ENCODE measurements at places on chromosomes 5 and 9.

GRCh38 chr5:140015706-140016105, 27.4 kb downstream of the NRG2 start:
- no peak for DNase-seq

DNA sequence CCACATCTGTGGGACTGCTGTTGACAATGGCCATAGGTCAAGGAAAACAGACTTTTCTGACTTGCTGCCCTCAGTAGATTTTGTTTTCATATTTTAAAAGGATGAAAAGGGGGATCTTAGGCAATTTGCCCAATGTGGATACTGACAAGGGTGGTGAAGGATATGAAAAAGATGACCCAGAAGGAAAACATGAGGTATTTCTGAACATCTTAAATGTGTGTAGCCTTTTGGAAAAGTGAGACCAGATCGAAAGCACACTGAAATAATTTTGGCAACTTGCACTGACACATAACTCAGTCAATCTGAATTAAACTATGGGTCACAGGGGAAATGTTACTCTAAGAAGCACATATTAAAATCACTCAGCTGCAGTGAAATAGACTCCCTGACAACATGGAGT, 1793.0 kb upstream of the ACO1 start:
- no peak for DNase-seq

- DNase-seq: no peak
Observed at GRCh38 chr9:18710065-18710464, 236.1 kb downstream of the ADAMTSL1 start.

DNA sequence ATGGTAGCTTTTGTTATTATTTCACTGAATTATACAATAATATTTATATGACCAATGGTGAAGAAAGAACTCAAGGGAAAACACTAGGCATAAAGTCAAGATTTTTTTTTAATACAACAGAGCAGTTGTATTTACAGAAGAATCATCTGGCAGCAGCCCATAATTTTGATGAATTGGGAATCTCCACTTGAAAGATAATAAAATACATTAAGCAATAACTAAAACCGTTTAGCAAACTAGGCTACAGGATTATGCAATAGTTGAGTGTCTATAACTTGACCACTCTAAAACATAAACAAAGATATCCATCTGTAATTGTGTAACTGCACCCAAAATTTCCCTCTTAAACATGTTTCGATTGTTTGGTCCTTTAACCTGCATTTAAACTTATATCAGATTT, 80.8 kb downstream of the SNCAIP start:
- DNase-seq: no peak

- no peak for DNase-seq
Observed at GRCh38 chr9:2285416-2286332, 270.5 kb downstream of the SMARCA2 start.

DNA sequence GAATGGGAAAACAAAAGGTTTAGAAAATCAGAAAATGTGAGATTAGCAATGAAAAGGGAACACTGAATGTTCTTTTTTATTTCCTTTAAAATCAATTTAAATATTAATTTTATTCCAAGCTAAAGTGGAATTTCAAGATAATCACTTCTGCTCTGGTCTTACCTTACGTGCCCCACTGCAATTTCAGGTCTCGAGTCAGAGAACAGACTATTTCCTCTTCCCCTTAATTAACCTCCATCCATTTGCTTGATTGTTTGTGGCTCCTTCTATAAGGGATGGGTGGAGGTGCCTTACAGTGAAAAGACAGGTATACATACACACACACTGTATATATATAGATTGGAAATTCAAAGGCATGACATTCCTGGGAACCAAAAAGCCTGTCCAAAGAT, 137.1 kb downstream of the SUSD1 start:
- DNase-seq: no peak

GRCh38 chr5:140005145-140005591, 37.9 kb downstream of the NRG2 start:
- DNase-seq: no peak

- no peak for DNase-seq
Observed at GRCh38 chr9:125536167-125536772, 170.7 kb downstream of the MAPKAP1 start.

DNA sequence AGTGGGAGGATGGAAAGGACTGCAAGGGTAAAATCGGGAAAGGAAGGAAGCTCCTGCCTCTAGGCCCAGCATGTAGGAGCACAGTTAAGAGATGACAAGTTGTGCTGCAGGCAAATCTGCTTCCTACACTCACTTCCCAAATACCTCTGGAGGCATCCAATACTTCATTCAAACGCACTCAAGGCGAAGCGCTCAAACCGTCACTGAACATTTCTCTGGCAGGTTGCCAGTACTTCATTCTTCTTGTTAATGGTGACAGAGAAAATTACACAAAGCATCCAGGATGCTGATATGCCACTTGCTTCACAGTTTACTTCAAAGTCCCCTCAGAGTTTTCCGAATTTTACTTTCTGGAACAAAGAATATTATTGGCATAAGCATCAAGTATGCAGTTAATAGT, 59.8 kb downstream of the NREP start:
- DNase-seq: no peak

- no peak for DNase-seq
Observed at GRCh38 chr5:83568186-83568585, 96.6 kb downstream of the VCAN start.

GRCh38 chr9:75087289-75087823, 599 bp downstream of the NMRK1 start:
- DNase-seq: no peak

GRCh38 chr5:71809446-71809845, 90.4 kb downstream of the CARTPT start:
- DNase-seq: no peak

DNA sequence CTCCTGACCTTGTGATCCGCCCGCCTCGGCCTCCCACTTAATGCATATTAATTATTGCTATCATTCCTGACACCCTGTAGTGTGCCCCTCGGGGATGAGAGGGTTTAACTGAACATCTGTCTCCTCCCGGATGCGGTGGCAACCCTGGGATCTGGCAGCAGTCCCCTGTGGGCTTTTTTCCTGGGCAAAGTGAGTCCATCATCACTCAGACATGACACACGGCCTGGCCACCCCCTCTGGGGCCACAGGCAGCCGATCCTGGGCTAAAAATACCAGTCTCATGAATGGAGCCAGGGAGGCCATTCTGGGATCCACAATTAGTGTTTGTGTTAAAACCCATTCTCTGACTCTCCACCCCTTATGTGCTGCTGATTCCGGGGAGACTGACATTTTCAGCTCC, 161.2 kb downstream of the RGS3 start:
- DNase-seq: no peak

GRCh38 chr5:137315109-137315508, 184.0 kb downstream of the SPOCK1 start:
- DNase-seq: no peak

- no peak for DNase-seq
Observed at GRCh38 chr5:150641006-150641570, 628 bp downstream of the SYNPO start.

- DNase-seq: no peak
Observed at GRCh38 chr9:4549751-4550295, 59.6 kb downstream of the SLC1A1 start.

Measured in stimulated activated CD4-positive, alpha-beta T cell treated with anti-CD3 and anti-CD28 coated beads, Interleukin-12 subunit alpha, Interleukin-12 subunit beta, amount 100 ng/mL, for 24 hours (primary cell).